MCF 10A (cell line): ENCODE measurements at places on chromosomes 11 and 22.
A peak's percentile ranks its signal among the peaks of the same experiment; 100 is the strongest.

GRCh38 chr11:128298271-128298670 is 289.1 kb downstream of the ETS1 start:
- DNase-seq = no peak

DNA sequence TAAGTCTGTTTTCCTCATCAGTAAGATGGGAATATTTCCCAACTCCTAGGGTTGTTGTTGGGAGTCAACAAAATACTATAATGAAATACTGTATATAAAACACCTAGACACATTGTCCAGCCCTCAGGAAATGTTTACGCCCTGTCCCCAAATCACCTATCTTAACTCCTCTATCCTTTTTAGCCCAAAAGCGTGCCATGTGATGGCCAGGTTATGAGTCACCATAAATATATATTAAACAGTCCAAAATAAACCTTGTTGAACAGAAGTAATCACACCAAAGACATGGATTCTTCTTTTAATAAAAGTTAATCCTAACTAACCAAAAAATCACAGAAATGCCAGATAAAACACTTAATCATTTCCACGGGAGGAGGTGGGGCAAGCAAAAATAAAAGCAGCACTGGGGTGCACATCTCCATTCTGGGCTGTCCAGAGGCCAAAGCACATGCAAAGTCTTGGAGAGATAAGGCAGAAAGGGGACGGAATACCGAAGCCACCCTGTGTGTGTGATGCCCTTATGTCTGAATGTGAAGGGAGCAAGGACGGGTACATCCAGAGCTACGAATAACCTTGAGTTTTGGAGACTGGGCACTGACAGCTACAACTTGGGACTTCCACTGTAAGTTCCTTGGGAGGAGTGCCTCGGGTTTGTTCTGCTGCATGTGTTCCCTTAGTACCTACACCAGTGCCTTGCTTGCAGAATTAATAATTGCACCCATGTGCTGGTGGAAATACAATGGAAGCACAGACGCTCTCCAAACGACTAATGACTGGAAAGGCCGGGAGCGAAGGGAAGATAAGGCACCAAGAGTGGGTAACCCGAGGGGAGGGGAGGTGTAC is 1.1 kb downstream of the OSBP start:
- DNase-seq = peak; percentile 5

DNA sequence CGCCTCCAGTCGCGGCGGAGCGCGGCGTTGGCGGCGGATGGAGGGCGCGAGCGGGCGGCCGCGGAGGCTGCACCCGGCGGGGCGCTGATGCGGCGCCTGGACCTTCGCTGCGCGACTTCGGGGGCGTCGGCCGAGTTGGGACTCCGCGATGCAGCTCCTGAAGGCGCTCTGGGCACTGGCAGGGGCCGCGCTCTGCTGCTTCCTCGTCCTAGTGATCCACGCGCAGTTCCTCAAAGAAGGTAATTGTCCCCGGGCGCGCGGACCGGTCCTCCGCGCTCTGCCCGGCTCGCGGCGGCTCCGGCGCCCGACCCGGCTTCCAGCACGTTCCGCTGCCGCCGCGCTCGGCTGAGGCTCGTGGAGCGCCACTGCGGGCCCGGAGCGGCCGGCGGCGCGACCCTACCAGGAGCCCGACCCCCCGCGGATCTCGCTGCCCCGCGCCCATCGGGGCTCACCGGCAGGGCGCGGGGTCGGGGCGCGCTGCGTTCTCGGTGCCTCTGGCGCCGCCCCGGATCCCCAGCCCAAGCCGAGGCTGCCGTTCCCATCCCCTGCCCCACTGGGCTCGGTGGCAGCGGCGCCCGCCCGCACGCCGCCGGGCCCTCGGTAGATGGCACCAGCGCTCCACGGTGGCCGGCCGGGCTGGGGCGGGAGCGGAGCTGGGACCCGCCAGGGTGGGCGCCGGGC is 1251.2 kb downstream of the BRD1 start:
- no peak for DNase-seq

GRCh38 chr22:17920145-17920605 is 104.2 kb downstream of the MICAL3 start:
- DNase-seq = peak; percentile 51

DNA sequence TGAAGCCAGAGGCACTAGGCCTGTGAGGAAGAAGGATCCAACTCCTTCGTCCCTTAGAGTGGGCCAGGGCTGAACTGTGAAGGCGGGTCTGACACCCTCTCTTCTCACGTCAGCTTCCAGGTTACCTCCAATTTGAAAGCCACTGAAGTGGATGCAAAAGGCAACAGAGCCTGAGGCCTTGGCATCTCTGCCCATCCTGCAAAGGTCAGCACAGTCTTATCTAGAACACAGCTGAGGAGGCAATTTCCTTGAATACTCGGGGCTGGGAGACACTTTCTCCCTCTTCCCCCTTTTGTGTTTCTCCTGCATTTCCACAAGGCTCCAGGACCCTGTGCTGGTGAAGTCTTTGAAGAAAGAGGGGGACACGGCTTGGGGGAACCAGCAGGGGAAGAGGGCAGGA is 91.6 kb upstream of the PAX6 start:
- no peak for DNase-seq

GRCh38 chr11:41713030-41713429 is 253.6 kb upstream of the LRRC4C start:
- DNase-seq = no peak

DNA sequence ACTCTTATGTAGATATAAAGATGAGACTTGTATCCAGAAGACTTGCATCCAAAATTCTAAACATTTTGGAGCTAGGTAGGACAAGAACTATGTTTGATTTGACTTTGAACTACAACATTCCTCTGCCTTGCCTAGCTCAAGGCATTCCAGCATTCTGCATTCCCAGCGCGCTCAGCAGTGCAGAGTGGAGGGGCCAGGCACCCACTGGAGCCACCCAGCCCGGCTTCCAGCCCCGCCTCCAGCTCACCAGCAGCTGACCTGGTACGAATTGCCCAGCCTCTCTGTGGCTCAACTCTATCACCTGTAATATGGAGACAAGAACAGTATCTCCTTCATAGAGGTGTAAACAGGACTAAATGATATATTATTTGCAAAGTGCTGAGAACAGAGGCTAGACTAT is 28.8 kb downstream of the PRDM10 start:
- DNase-seq = no peak

DNA sequence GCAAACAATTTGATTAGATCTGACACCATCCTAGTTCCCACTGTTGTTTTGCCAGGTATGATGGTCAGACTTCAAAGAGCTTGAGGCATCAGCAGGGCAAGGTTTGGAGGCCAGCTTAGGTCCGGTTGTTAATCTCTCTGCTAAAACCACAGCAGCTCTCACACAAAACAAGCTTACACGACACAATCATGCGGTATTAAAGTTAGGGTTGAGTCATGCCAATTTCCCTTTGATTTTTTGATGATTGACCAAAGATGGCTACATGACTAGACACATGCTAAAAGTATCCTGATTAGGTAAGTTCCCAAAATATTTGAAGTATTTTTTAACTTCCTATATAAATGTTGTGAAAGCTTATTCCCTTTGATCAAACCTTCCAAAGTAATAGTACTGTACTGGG is 145.9 kb downstream of the ELP4 start:
- DNase-seq = peak; percentile 79

- no peak for DNase-seq
Observed at GRCh38 chr11:74479732-74480123, 12.4 kb upstream of the KCNE3 start.

- no peak for DNase-seq
Observed at GRCh38 chr11:111540937-111541253, 375 bp downstream of the LAYN start.

GRCh38 chr22:43262990-43263644 is 76.2 kb upstream of the TTLL12 start:
- DNase-seq = no peak

DNA sequence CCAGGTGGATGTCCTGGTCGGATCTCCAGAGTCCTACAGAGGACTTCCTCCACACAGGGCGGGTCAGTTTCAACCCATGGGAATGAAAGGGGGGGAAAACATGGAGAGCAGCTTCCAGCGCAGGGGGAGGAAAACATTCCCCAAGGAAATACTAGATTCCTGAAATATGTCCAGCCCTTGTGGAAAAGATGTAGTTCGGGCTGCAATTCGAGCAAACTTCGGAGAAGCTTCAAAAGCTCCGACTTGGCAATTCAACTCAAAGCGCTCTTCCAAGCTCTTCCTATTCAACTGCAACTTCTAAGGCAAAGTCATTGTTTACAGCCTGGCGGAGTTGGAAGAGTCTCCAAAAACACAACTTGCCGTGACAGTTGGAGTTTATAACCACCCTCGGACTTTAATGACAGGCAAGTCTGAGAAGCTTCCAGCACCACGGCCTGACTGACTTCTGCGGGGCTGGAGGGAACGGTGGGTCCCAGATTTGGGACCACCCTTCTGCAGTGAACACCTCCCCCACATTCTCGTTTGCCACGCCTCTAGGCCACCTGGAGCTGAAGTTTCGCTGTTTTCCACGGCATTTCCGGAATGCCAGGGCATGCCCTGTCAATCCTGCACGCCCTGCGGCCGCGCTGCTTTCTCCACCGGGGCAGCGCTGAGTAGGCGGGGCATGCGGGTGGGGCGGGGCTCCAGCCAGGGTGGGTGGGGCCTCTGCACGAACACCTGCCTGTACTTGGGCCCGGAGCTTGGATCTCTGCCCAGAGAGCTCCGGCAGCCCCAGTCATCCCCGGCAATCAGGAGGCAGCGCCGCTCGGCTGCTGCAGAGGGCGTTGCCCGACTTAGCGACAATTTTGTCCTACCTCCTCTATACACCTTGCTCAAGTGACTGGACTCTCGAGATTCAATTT is 49.0 kb upstream of the BIRC3 start:
- DNase-seq = peak; percentile 96

DNA sequence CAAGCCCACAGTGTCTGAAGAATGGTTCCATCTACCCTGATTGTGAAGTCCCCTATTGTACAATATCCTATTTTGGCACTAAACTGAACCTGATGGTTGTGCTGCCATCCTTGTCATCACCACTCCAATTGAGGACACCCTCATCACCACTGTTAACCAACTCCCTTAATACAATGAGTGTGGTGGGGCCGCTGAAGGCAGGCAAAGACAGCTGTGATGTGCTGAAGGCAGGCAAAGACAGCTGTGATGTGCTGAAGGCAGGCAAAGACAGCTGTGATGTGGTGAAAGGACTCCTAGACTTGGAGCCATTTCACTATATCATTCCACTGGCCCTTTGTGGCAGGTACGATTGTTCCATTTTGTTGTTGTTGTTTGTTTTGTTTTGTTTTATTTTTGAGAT is 481.6 kb downstream of the SOX6 start:
- no peak for DNase-seq

DNA sequence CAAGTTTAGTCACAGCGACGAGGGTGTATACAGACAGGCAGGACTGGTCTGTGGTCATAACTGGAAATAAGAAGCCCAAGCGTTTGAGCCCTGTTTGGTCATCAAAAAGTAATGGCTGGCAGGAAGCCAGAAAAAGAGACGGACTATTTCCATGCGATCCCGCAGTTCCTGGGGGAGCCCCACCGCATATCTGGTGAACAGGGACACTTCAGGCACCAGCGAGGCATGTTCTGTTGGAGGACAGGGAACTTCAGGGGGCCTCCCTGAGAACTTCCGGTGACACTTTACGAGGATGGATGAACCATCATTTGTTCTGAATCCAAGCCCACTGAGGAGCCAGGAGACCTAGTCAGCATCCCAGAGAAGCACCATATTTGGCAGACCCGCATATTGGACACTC is 29.7 kb upstream of the TRIM29 start:
- DNase-seq = no peak

DNA sequence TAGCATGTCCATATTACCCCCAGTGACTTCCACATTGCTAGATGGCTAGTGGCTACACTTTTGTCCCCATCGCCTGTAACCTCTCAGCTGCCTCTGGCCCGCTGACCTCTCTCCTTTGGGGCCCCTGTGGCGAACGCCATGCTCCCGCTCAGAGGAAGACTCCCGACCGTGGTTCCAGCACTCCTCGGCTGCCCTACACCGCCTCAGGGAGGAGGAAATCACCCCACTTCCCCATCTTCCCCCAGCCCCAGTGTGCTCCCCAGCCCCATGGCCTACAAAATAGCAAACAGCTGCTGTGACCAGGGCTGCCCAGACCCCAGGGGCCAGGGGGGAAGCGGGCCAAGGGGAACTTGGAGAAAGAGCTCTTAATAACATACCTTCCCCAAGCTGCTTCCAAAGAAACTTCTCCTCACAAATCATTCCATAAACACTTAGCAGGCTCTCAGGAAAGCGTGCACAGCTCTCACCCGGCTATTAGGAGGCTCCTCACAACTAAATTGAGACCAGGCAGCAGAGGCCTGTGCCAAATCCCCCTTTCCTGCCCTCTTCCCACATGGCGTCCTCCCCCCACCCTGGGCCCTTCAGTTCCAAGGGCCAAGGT is 63.5 kb upstream of the WNT11 start:
- DNase-seq = no peak

- no peak for DNase-seq
Observed at GRCh38 chr22:39543095-39543494, 10.5 kb upstream of the RPS19BP1 start.

DNA sequence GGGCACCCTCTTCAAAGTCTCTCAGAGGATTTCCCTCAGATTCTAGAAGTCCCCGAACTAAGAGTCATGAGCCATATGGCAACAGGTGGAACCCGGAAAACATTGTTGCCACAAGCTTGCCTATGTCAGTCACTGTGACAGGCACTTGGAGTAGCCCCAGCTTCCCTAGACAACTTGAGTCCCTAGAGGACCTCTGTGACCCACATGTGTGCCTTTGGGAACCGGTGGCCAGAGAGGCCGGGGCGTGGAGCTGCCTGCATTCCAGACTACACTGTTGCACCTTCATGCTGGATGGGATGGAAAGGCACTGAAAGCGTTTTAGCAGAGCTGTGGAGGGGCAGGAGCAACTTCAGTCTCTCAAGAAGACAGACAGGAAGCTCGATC is 12.1 kb downstream of the SLC37A2 start:
- DNase-seq = no peak

DNA sequence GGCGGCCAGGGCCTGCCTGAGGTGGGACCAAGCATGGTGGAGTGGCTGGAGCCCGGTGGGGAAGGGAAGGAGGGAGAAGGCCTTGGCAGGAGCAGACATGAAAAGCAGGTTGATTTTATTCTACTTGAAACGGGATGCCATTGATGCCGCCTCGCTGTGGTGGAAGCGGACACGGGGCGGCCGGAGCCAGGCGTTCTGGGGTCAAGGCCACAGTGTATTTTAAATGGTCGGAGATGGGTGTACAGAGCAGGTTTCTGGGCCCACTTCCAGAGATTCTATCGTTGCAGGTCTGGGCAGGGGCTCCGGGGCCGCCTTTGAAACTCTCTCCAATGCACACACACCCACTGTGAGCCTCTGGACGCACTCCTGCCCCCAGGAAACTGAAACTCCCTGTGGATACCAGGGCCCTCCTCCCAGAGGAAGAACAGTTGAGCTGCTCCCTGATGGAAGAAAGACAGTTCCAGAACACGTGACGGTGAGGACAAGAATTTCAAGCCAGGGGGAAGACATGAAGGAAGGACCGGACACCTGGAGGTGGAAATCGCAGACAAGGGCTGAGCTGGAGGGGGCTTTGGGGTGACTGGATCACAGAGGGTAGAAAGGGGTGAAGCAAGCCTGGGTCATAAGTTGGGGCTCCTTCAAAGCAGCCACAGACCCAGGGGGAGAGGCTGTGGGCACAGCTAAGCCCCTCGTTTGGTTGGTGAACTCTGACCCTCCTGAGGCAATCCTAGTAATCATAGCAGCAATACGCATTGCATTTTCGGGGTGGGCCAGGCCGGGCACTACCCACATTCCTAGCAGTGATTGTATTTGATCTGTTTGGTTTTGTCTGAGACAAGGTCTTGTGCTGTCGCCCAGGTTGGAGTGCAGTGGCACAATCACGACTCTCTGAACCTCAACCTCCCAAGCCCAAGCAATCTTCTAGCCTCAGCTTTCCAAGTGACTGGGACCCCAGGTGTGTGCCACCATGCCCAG is 12.3 kb upstream of the LINC01488 start:
- no peak for DNase-seq

- DNase-seq = no peak
Observed at GRCh38 chr22:44195189-44195871, 14.6 kb downstream of the PARVG start.
